ENCODE measurements at places on chromosomes 7 and 10.

- no peak for DNase-seq
Measured at GRCh38 chr7:22555476-22555875, 55.5 kb upstream of the STEAP1B start.

DNA sequence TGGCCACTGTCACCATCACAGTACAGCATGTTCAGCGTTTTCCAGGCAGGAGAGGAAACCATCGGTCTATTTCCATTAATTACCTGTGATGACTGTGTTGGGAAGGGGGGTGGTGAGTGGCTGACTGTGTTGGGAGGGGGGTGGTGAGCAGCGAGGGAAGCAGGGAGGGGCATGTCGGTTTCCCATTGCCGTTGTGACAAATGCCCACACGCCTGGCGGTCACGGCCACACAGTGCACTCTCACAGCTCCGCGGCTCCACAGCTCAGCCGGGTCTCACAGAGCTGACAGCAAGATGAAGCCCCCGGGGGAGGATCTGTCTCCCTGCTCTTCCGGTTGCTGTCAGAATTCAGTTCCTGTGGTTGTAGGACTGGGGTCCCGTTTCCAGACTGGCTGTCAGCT, 39.0 kb downstream of the AP5Z1 start:
- DNase-seq: no peak

DNA sequence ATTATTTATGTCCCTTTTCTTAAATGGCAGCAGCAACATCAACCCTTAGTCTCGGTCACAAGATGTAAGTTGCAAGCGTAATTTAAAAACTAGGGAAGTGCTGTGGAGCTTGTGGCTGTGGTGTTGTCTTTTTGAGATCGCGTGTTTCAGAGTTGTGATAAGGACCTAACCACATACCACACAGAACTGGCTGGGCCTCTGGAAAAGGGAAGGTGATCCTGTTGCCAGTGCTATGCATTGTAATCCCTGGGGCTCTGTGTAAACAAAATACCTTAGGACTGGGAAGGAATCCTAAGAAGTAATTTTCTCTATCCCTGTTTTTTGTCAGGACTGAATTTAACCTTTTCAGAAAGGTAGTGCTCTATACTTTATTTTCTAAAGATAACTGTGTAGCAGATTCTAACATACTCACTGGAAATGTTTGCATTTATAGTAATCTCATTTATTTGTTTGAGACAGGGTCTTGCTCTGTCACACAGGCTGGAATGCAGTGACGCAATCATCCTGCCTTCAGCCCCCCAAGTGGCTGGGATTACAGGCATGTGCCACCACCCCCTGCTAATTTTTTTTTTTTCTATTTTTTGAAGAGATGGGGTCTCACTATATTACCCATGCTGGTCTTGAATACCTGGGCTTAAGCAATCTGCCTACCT, 60.4 kb downstream of the INPP5F start:
- no peak for DNase-seq

DNA sequence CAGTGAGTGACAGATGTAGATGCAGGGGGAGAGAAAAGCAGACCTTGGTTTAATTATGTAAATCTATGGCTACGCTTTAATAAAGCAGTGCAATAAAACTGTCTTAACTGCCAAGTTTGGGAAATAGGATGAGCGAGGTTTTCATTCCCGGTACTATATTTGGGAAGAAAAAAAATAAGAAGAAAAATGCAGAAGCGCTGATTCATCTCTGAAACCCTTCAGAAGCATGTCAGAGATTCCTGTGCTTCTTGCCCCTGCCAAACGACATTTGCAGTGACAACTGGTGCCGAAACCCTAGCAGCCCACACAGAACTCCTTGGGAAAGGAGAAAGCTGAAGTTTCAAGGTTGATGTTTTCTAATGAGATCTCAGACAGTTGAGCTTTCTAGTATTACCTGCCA, 380.7 kb downstream of the REEP3 start:
- DNase-seq: peak; percentile 9

DNA sequence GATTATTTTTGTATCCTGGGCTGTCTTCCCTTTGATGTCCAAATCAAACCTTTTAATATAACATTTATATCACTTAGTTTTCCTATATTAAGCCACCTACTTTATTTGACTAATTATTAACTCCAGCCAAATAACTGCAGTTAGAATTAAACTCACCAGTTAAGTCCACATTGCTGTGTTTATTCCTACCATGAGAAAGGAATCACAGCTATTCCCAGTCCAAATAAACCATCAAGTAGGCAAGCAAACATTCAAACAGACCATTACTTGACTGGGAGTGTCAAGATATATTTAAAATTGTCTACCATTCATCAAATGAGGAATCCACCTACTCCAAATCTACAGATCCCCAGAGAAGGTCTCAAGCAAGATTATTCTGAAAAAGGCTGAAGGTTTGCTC, 22.4 kb downstream of the PDE1C start:
- DNase-seq: no peak

- DNase-seq: no peak
Measured at GRCh38 chr10:129727071-129727470, 237.0 kb downstream of the EBF3 start.

DNA sequence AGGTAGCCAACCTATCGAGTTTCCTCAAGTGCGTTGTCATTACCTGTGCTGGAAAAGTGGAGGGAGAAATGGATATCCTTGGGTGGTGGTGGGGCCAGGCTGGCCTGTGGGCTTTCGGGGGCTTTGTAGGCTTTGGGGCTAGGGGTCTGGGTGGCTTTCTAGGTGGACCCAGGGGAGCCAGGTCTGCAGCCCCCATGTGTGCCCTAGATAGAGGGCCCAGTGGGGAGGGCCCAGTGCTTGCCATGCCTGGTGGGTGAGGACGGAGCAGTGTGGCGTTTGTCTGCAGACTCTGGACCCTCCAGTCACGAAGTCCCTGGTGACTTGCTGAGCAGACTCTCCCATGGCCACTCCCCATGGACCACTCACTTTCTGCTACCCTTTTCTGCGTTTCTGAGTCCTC, 19.7 kb downstream of the EMX2 start:
- no peak for DNase-seq

DNA sequence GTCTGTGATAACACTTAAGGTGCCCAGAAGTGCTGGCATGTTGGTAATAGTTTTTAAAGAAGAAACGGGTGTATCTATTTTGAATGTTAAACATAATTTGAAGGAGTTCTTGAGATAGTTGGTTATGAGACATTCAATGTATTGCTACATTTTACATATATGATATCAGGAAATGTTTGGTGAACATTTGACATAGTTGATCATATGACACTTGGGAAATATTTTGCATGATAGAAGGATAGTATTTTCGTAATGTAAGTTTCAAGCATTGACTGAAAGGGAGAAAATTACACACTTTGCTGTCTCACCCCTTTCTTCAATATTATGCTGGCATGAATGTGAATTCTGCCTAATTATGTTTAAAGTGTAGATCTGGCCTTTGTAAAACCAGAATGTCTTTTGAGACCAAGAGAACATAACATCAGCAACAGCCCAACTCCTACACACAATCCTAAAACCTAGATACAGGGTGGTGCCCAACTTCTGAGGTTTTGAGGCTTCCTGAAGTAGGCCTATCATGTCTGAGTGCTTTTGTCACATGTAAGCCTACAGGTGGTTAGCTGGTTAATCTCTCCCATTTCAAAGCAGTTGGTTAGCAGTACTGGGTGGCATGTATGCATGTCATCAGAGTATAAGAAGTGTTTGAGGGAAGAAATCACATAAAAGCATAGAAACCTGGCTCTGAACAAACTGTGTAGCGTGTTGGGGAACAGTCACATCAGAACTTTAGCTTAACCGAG, 2.1 kb downstream of the ADD3 start:
- no peak for DNase-seq

GRCh38 chr10:113920875-113921274, 66.4 kb downstream of the NHLRC2 start:
- DNase-seq: no peak
